ENCODE measurements at places on chromosomes 2 and 18.

DNA sequence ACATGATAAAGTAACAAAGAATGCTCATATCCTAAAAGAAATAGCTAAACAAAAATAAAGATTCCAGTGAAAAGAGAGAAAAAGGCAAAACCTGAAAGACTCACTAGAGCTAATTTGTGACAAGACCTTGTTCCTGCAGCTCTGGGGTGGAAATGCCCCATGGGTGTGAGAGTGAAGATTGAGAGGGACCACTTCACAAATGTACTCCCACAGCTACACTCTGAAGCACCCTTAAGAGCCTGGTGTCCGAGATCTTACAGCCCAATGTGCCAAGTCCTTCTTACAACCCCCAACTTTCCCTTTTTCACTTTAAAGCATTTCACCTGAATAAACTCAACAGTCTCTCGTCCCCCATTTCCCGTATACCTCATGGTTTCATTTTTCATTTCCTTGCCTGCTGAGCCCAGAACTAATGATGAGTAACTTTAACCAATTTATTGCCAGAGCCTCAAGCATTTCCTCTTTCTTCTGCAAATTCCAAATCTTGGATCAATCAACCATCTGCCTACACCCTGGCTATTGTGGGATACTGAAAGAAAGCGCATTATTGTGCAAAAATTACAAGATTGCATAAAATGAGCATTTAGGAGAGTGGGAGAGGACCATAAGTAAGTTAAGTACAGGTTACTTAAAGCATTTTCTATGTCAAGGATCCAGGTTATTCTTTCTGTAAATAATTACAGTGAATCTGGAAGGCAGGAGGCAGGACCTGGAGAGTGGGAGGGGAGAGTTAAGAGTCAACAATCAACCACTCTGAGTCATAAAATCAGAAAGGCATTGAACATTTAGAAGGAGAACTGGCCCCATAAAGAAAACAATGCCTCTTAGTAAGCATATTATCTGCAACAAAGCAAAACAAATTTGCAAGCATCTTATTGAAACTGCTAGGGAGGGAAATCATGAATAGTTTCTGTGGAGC, 804.4 kb upstream of the CELF4 start:
- no peak for DNase-seq

- DNase-seq: no peak
Measured at GRCh38 chr2:42435628-42436027, 58.2 kb downstream of the KCNG3 start.

DNA sequence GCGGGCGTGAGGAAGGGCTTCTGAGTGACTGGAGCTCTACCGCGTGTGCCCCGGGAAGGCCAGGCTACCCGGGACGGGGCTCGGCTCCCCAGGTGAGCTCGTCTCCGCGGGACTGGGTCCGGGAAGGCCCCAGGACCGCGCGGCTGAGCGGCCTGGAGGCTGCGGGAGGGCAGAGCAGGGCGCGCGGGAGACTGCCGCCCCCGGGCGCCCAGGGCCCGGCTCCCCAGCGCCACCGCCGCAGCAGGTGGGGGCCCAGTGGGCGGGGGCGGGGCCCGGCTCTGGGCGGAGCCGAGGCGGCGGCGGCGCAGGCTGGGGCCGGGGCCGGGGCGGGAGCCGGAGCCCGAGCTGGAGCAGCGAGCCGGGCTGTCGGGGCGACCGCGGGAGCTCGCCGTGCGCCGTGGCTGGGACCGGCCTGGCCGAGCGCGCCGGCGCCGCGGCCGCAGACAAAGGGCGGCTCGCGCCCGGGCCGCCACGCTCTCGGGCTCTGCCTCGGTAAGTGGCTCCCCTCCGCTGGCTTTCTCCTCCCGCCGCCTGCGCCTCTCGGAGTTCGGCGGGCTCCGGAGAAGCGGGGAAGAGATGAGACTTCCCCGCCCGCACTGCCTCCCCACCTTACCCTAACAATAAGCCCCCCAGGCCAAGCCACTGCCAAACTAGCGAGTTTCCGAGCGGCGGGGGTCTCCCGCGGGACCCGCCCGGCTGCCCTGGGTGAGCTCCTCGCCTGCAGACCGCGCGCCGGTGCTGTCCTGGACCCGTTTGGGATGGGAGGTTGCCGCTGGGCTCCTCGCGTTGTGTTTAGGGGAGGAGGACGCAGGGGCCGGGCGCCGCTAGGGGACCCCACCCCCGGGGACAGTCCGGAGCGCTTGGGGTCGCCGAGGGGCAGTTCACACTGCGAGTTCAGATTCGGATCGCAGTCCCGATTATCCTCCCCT, at the start of gene MAPK4:
Gene MAPK4, plus strand, starts transcription at position 336 of the 929 bp plus-strand sequence. CDS start 103,872 bp downstream, outside the sequence.
- DNase-seq: no peak

DNA sequence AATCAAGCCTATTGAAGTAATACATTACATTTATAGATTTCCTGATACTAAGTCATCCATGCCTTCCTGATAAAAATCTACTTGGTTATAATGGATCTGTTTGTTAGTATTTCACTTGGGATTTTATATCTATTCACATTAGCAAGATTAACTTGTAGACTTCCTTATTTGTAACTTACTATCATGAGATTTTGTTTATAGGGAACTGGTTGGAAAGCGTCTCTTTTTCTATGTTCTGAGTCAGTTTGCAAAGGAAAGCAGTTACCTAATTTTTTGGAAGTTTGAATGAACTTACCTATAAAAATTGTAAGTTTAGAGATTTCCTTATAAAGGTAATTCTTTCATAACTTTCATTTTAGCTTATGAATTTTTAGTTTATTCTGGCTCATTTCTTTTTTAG, 141.4 kb downstream of the SMAD7 start:
- DNase-seq: no peak

DNA sequence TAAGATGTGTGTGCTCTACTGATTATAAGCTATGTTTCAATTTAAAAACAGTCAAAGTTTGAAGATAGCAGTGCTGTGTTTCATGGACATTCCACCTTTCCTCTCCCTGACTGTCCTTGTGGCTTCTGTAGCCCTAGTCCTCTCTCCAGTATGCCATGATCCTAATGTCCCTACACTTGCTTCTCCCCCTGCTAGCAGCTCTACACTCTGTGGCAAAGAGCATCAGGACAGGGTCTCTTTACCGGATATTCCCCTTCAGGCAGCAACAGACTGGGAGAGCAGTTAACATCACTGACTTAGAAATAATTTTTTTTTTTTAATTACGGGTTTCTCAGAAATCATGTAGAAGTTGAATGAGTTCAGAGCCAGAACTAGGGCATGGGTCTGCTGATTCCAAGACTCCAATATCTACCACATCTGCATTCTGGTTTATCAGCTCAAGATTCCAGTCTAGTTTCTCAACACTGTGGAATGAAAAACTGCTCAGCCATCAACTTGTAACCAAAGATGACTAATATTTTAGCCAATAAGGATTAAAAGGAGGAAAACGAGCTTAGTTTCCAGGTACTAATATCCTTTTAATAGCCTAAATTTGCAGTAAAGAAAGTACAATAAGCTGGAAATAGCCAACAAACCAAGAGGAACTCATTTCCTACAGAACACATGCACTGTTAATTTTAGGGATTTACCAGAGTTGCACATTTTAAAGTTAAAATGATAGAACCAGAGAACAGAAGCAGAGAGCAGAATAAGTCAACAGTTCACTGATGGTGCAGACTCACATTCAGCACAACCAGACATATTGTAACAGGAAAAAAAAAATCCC, 45.2 kb downstream of the TMEM131 start:
- no peak for DNase-seq

DNA sequence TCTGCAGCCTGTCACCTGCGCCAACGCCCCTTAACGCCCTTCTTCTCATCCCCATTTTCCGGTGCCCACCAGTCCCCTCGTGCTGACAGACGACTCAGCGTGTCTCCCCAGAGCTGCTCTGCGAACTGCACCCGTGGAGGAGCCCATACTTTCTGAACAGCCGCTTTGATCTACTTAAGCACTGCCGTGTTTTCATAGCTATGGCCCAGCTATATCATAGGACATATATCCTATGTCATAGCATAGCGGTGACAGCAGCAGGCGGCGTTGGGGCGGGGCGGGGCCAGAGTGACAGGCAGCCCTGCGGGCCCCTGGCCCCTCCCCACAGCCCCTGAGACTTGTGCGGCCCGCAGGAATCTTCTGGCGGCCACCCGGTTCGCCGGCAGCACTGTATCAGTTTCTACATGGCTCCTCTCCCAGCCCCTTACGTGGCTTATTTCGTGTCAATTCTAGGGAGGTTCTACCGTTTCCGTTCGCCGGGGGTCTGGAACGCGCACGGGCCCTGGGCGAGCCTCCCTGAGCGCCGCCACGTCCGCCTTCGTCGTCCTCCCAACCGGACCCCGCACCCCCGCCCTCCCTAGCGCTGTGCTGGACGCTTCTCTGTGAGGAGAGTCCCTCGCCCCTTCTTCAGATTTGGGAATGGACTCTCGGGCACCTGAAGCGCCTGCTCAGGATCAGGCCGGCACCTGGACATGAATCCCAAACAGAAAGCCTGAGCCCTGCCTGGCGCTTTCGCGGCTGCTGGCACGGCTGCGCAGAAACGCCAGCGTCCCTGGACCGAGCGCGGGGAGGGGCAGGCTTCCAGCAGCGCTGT, 35.4 kb downstream of the PTPN18 start:
- no peak for DNase-seq

DNA sequence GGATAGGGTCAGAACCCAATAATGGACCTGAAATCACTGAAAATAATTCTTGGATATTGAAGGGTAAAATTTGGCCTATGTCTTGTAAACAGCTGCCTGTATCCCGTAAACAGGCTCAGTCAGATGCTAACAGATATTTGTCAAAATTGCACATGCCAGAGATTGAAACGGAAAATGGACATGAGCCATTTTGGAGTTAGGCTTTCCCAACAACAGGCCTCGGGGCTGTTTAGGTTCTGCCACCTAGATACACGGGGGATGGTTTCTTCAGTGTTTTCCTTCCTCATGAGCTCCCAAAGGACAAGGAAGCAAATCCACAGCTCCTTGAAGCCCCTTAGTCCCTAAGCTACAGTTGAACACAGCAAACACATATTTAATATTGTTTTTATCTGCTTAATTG, 204.2 kb upstream of the FOSL2 start:
- no peak for DNase-seq

DNA sequence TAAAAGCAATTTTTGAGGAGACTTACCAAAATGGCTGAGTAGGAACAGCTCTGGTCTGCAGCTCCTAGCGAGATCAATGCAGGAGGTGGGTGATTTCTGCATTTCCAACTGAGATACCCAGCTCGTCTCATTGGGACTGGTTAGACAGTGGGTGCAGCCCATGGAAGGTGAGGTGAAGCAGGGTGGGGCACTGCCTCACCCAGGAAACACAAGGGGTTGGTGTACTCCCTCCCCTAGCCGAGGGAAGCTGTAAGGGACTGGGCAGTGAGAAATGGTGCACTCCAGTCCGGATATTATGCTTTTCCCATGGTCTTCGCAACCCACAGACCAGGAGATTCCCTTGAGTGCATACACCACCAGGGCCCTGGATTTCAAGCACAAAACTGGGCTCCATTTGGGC, 419.0 kb downstream of the NUP35 start:
- no peak for DNase-seq

- DNase-seq: no peak
Measured at GRCh38 chr2:226788881-226789490, 10.6 kb downstream of the IRS1 start.

DNA sequence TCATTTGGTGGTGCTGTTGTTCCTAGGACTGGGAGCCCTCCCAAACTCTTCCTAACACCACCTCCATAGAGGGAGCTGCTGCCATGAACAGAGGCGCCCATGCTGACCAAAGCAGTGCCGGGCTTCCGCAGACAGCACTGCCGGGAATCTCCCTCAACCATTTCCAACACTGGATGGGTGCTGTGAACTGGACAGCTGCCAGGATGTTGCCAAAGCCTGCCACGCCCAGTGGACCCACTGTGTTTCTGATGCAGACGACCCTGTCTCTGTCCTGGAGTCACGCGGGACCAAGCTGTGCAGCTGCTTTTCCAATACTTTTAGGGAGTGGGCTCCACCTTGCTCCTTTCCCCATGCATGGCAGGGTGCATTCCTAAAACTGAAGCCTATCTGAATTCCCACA, 16.9 kb upstream of the GNAL start:
- DNase-seq: no peak

- no peak for DNase-seq
Measured at GRCh38 chr2:43164686-43165085, 61.7 kb downstream of the ZFP36L2 start.

DNA sequence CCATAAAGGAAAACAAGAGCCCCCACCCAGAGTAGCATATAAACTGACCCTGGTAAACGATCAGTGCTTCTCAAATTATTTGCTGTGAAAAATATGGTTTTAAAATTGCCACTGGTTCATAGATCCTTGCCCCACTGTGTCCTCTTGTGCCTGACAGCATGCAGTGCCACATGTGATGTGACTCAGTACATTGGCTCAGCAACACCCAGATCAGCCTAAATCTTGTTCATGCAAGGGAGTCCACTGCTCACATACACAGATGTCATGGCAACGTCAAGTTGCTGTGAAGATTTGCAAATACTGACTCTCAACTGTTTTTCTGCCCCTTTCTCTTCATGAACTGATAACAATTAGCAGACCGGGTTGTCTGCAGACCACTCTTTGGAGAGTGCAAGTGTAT, 91.0 kb downstream of the TMEM182 start:
- no peak for DNase-seq

GRCh38 chr2:201621293-201621999, 21.9 kb downstream of the TMEM237 start:
- no peak for DNase-seq

DNA sequence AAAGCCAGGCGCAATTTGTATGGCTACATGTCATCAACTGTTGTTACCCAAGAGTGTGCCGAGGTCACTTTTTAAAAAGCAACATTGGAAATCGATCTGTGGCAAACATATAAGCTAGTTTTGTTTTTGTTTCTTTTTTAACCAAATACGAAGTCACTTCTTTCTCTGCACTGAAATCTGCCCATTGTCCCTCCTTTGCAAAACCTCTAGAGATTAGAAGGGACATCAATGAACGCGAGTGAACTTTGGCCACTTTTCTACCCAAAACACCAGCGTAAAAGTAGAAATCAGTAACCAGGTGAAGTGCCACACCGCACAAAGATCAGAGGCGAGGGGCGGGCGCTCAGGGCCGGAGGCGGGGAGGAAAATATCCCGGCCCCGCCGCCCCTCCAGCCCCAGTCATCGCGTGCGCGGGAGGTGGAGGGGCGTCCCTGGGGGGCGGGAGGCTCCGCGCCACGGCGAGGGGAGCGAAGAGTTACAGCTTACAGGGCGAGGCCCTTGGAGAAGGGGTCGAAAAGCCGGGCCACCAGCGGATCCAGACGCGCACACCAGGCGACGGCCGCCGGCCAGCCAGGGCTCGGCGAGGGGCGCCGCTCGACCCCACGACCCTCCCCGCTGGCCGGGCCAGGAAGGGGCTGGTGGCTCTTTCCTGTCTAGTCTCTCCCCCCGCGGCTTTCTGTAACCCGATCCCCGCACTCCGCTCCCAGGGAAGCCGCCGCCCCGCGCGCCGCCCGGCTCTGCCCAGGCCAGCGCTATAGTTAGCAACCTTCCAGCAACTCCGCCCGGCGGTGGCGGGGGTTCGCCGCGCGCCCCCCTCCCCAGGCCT, 993 bp downstream of the RBMS1 start:
- peak; percentile 27 for DNase-seq

All from stimulated activated CD8-positive, alpha-beta memory T cell treated with anti-CD3 and anti-CD28 coated beads, Interleukin-15, amount 100 ng/mL, for 1 hour (primary cell).